ENCODE measurements at places on chromosomes 6 and 20.

- no peak for DNase-seq
These were observed 70.0 kb downstream of the HDDC2 start for GRCh38 chr6:125231574-125232343.

- no peak for DNase-seq
These were observed 5.4 kb downstream of the DUSP22 start for GRCh38 chr6:297571-298232.

- no peak for DNase-seq
These were observed 2.5 kb downstream of the CCR6 start for GRCh38 chr6:167125410-167125809.

DNA sequence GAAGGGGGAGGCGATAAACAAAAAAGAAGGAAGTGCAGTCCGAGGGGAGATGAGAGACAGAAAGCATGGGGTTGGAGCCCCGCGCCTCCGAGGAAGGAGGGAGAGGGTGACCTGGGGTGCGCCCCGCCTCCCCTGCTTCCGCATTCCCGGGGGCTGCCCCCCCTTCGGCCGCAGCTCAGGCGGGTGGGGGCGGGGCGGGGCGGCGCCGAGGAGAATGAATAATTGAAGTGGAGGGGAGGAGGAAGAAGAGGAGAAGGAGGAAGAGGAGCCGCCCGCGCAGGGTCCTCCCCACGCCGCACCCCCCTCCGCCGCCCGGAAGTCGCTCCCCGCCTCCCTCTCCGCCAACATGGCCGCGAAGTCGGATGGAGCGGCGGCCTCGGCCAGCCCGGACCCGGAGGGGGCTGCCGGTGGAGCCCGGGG lies at the start of gene XKR7:
Gene XKR7, plus strand, starts transcription at position 322 of the 420 bp plus-strand sequence. Its CDS starts 25 bp downstream, at position 347.
- DNase-seq: peak; percentile 14

GRCh38 chr20:53890443-53891305 lies 179.7 kb downstream of the BCAS1 start:
- DNase-seq: peak; percentile 41

GRCh38 chr20:1533059-1533458 lies 24.4 kb downstream of the SIRPD start:
- DNase-seq: no peak

GRCh38 chr6:3357678-3358077 lies 98.9 kb downstream of the PSMG4 start:
- DNase-seq: no peak

GRCh38 chr6:166167801-166168615 lies at the start of gene TBXT:
TBXT (minus strand) TSS chr6:166167851; CDS start chr6:166167591, 260 bp downstream.
- no peak for DNase-seq

- no peak for DNase-seq
These were observed 168.2 kb downstream of the GPX5 start for GRCh38 chr6:28693751-28694443.

- no peak for DNase-seq
These were observed 17.1 kb downstream of the NTSR1 start for GRCh38 chr20:62725596-62726268.

GRCh38 chr6:72939004-72939403 lies 286.3 kb downstream of the KHDC1L start:
- no peak for DNase-seq

DNA sequence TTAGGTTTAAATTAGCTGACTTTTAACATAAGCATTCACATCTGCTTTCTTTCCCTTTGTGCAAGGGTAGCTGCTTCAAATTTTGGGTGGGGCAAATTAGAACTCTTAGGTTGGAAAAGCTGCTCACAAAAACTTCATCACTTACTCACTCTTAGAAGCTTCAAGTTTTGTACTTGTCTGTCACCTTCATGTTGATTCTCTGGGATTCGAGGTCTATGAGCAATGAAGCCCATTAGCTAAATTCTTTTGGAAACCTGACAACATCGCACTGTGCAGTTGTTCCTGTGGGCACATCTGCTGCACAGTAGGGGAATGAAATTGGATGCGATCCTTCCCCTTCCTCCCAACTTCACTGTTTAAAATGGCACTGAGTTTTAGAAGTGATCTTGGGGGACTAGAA lies 156.1 kb downstream of the UBE3D start:
- DNase-seq: no peak

DNA sequence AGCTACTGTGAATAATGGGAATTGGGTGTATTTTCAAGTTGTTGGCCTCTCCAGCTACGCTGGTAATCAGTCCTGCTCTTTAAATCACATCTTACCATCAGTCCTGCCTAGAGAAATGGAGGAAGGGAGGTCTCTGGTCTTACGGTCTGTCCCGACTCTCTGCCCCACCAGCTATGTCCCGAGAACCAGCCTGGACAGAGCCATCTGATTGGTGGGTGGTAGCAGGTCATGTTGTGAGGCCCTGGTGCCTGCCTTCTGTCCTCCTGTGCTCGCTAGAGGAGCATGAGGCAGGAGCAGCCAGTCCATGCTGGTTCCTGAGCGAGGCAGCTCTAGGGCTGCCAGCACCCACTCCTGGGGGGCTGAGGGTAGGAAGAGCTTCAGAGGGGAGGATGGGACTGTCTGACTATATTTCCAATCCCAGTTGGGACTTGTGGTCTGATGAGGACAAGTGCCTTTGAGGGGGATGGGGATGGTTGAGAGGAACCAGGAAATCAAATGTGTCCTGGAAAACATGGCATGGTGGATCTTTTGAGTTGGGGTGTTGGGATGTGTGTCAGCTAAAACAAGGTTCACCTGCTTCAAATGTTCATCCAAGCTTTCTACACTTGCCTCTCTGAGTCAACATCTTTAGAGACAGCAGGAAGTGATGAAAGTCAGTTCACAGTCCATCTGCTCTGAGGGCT lies 33.0 kb downstream of the SYNJ2 start:
- DNase-seq: no peak

GRCh38 chr20:8661229-8661952 lies 407.5 kb upstream of the PLCB4 start:
- no peak for DNase-seq

Measured in activated naive CD8-positive, alpha-beta T cell treated with anti-CD3 and anti-CD28 coated beads, Interleukin-2, amount 50 U/mL, for 24 hours (primary cell).